Upper lobe of left lung (tissue), 6 donors: ENCODE measurements at places on chromosomes 4 and X. TPM values are rescaled to one million over a fixed set of nuclear protein-coding genes. Genes with fewer than 3 reads are reported as not detected.

DNA sequence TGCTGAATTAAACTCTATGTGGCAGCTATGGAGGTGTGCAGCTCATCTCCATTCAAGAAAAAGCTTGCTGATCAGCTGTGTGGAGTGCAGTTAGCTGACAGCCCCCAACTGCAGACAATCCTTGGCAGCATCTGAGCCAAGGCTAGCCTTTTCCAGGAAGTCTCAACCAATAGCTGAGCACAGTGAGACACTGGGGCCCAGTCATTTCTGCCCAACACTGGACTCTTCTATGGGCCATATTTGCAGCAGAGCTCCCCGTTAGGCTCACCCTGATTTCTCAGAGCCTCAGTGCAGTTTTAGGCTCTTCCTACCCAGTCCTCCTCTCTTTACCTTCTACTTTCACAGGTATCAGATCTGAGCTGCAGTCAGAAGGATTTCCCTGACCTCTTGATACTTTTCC lies 12.9 kb downstream of the DDX53 start:
- no peak for DNase-seq

GAGE1 gene
- not detected for total RNA-seq

- DNase-seq, result no peak
These were observed 282.0 kb downstream of the PPP3CA start for GRCh38 chr4:101065346-101065745.

DNA sequence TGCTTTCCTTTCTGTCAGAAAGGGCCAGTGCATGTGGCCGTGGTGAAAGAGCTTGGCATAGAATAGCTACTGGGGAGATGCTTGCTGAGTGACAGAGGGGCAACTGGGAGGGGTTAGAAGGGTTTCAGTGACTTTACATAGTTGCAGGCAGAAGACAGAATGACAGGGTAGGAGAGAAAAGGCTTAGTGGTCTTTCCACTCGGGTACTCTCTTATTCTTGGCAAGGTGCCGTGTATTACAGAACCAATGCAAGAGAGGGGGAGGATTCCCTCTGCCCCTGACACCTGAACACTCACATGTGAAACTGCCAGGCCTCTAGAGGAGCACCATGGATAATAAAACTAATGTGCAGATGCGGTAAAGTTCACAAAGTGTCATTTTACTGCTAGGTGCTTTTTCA lies 228.2 kb downstream of the MGST2 start:
- DNase-seq, result no peak

GRCh38 chrX:65920620-65921019 lies 119.3 kb downstream of the VSIG4 start:
- no peak for DNase-seq

AKAP14 gene
- total RNA-seq, result 1.4 TPM
